ENCODE measurements at places on chromosomes 6 and 20.

- DNase-seq, result peak; percentile 78
These were observed 195.5 kb downstream of the SIM1 start for GRCh38 chr6:100269189-100269588.

DNA sequence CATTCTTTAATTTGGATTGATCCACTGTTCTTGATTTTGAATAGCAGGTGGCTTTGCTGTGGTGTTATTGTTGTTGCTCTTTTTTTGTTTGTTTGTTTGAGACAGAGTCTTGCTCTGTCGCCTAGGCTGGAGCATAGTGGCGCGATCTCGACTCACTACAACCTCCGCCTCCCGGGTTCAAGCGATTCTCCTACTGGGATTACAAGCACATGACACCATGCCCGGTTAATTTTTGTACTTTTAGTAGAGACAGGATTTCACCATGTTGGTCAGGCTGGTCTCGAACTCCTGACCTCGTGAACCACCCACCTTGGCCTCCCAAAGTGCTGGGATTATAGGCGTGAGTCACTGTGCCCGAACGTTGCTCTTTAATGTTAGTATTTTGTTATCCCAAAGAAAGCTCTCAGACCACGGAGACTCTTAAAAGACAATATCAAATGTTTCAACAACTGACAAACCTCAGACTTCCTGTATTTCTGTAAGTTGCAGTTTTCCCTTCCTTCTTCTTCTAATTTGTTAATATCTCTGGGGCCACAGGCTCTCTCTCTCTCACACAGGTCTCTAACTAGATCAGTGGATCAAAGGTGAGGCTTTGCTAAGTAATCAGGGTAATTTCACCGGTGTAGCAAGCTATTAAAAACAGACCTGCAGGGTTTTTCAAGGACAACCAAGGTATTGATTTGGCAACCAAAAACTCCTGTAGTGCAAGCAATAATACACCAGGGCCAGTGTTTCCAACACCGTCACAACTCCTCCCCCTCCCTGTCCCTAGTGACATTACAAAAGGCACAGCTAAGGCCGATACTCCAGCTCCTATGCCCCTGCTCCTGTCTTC, 48.8 kb upstream of the ZNF217 start:
- peak; percentile 72 for DNase-seq

- peak; percentile 22 for DNase-seq
These were observed 116.8 kb downstream of the ARHGAP18 start for GRCh38 chr6:129593233-129593564.

DNA sequence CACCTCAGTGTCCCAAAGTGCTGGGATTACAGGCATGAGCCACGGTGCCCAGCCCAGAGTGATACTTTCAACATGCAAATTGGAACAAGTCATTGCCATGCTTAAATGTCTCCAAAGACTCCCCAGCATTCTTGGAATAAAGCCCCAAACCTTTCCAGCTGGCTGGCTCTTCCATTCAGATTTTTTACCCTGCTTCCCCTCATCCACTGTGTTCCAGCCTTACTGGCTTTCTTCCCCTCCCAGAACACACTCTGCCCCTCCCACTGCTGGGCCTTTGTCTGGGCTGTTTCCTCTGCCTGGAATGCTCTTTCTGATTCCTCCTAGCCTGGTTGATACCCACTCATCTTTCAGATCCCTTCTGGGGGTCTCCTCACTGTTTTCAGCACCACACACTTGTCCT, 40.1 kb upstream of the NNAT start:
- no peak for DNase-seq

GRCh38 chr6:16064671-16065072, 64.2 kb upstream of the MYLIP start:
- no peak for DNase-seq

DNA sequence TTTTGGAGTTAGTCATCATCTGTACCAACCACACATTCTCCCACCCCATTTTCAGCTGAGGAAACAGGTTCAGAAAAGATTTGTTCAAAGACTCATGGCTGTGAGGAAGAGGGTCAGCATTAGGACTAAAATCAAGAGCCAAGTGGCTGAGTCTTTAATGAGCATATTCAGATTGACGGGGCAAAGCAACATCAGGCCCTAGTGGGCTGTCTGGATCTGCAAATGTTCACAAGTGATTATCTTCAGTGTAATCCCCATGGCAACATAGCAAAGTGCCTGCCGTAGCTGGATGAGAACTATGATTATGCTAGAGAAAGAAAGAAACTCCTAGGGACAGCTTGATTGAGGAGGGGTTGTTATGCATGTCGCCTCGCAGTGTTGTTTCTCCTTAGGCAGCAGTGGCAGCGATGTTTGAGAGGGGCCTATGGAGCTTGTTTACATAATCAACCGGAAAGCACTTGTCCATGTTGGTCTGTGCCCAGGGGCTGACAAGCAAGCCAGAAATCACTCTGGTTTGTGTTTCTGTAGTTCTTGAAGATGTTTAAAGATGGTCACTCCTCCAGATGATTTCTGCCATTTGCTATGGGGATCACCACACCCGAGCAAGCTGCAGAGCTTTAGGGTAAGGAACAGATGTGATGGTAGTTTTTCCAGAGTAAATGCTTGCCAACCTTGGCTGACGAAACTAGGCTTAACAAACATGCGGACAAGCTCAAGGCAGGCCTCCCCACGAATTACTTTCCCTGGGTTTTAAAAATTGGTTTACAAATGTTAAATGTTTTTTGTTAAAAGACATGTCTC, 124.3 kb upstream of the MLIP start:
- peak; percentile 53 for DNase-seq

GRCh38 chr20:825710-826421, 7.6 kb upstream of the FAM110A start:
- peak; percentile 25 for DNase-seq

GRCh38 chr6:111361648-111362047, 121.4 kb downstream of the REV3L start:
- DNase-seq, result peak; percentile 79

DNA sequence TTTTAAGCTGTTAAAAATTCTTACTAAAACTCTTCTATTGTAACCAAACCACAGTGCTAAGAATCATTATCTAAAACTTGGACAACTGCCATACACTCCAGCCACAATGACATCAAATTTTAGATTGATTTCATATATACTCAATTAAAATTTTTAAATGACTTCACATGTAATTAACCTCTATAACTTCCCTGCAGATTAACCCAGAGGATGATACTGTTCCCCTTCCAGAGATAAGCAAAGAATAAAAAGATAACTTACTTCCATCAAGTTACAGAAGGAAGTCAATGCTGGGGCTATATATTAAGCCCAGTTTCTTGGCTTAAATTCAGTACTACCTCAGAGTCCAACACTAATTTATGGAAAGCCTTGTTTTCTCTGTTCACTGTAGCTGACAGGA, 71.3 kb downstream of the ARHGAP18 start:
- DNase-seq, result no peak

- DNase-seq, result peak; percentile 47
These were observed 10.9 kb upstream of the B4GALT5 start for GRCh38 chr20:49724408-49725223.

DNA sequence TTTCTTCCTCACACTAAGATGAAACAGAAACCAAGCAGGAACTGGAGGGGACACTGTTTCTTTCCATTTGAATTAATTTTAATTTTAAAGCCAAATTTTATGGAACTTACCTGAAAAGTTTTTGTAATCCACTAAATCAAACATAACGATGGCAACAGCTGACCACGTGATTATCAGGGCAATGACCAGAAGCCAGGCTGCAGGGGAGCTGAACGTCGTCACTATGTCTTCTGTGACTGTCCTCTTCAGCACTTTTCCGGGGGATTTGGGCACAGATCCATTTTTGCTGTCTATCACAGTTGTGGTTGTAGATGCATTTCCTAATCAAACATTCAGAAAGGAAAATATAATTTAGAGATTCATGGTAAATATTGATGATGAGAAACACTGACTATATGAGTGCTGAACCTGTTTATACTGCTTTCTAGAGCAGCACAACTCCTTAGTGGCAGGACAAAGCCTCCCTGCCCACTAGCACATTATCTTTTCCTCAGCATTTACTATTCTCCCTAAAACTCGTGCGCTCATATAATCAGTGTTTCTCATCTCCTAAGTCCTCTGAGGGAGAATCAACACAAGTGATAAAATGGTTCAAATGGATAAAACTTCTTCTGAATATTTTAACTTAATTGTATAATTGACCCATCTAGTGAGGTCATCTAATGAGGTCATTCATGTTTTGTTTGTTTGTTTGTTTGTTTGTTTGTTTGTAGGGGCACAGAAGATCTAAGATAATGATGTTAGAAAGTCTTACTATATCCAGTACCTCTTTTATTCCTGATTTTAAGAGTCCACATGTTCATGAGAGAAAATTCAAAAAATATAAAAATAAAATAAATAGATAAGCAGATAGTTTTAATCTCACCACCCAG, 65.7 kb downstream of the TRDN start:
- no peak for DNase-seq

DNA sequence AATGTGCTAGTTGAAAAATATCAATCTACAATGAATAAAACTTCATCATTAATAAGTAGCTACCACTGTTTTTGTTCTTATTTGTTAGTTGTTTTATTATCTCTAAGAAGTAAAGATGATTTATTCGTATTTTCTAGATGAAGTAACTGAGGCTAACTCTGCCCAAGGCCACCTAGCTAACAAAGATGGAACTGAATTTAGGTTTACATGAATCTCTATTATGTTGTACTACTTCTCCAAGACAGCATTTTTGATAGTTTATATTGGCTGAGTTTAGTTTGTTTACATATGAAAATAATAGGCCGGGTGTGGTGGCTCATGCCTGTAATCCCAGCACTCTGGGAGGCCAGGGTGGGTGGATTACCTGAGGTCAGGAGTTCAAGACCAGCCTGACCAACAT, 121.5 kb downstream of the NCOA3 start:
- no peak for DNase-seq

GRCh38 chr6:16333580-16333979, 95.2 kb downstream of the GMPR start:
- DNase-seq, result peak; percentile 79

- DNase-seq, result no peak
These were observed 27.2 kb upstream of the HMGN3 start for GRCh38 chr6:79261666-79262065.

DNA sequence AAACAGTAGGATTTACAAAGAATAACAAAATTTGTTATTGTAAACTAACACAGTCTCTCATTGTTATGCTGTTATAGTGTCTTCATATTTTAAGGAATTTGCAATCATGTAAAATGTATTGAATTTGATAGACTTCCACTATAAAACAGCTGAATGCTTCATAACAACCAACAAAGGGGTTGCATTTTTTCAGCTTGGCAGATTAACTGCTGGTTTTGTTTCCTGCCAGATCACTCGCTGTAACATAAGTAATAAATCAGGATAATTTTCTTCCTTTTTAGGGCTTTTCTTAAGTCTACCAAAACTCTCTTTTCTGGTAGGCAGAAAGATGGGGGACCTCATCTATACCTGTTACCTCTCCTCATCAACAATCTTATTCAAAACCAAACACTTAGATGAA, 169.8 kb downstream of the SAMD5 start:
- DNase-seq, result no peak

DNA sequence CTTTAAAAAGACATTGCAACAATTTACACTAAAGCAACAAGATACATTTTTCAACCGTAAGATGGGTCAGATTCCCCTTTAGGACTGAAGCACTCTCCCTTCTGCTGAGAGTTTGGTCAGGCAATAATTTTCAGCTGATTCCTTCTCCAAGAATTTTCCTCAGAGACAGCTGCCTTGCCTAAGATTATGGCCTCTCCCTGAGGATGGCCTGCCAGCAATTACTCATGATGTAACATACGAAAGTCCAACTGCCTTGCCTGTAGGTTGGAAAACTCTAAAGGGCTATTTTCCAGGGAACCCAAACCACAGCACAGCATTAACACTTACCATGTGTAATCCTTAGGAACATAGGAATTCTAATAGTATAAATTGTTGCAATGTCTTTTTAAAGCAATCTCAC, 229.1 kb upstream of the FLRT3 start:
- DNase-seq, result peak; percentile 83

GRCh38 chr6:24547243-24547642, 52.5 kb downstream of the ALDH5A1 start:
- DNase-seq, result peak; percentile 10

GRCh38 chr6:170206851-170207431, 83.9 kb downstream of the DLL1 start:
- DNase-seq, result no peak

- no peak for DNase-seq
These were observed 94.4 kb upstream of the TNFAIP3 start for GRCh38 chr6:137772541-137773250.

- DNase-seq, result no peak
These were observed 89.0 kb upstream of the MBOAT1 start for GRCh38 chr6:20301256-20301655.

- DNase-seq, result peak; percentile 37
These were observed 39.6 kb upstream of the GTSF1L start for GRCh38 chr20:43766385-43766784.

- DNase-seq, result no peak
These were observed 6.8 kb downstream of the HFE start for GRCh38 chr6:26094036-26094435.

DNA sequence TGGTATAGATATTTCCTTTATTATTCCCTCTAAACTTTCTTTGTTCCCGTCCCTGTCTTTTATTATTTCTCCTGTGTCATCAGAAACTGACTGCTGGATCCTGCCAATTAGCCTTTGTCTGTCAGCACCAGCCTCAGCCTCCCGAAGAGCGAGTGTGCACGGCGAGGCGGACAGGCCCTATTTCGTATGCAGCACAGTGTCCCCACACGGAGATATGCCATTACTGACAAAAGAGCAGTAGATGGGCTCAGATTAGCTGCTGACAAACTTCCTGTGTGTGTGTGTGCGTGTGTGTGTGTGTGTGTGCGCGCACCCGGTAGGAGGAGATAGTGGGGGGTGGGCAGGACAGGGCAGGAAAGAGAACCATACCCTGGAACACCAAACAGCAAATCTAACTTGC, 99.5 kb upstream of the ZFP64 start:
- DNase-seq, result no peak

GRCh38 chr6:3456395-3456897, 404 bp downstream of the SLC22A23 start:
- peak; percentile 60 for DNase-seq

DNA sequence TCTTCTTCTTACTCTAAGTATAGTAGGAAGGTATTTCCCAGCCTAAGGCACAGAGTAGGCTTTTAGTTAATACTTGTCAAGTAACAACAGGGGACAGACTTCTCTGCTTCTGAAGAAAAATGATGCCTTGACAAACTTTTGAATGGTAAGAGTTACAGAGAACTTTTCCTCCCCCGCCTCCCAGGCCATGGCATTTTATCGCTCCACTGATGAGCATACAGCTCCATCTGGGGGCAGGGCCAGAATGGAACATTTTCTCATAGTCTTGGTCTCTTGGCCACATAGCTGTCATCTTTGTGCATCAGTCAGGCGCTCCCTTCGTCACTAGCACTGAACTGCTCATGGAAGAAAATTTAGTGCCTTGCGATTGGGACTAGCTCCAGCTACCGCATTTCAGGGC, 1066.8 kb upstream of the CITED2 start:
- peak; percentile 28 for DNase-seq

Data from GM23248 (cell line).